Stimulated activated CD8-positive, alpha-beta memory T cell treated with anti-CD3 and anti-CD28 coated beads, Interleukin-4, amount 100 ng/mL, for 48 hours (primary cell): ENCODE measurements at places on chromosomes 12 and 14.

DNA sequence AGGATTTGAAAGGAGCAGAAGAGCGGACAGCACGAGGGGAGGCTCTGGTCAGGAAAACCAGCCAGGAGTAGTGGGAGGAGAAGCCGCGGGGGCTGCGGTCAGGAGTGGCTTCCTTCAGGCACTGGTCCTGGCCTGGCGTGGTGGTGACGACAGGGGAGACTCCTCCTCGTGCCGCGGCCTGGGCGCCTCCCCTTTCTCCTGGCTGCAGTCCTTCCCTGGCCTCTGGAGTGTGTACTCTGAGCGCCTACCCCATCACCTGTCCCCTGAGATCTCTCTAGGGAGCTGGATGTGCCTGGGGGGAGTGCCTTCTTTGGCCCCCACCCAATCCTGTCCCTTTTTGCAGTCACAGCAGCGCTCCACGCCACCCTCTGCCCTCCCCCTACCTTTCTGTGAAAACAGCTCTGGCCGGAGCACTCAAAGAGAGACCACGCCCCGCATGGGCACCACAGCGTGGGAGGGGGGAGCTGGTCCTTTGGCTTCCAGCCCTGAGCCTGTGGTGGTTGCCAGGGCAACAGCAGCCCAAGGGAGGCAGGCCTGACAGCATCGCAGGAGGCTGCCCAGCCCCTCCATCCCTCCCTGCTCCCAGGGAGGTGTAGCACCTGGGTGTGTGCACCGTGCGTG lies 125.9 kb downstream of the CALM1 start:
- DNase-seq: peak; percentile 27

DNA sequence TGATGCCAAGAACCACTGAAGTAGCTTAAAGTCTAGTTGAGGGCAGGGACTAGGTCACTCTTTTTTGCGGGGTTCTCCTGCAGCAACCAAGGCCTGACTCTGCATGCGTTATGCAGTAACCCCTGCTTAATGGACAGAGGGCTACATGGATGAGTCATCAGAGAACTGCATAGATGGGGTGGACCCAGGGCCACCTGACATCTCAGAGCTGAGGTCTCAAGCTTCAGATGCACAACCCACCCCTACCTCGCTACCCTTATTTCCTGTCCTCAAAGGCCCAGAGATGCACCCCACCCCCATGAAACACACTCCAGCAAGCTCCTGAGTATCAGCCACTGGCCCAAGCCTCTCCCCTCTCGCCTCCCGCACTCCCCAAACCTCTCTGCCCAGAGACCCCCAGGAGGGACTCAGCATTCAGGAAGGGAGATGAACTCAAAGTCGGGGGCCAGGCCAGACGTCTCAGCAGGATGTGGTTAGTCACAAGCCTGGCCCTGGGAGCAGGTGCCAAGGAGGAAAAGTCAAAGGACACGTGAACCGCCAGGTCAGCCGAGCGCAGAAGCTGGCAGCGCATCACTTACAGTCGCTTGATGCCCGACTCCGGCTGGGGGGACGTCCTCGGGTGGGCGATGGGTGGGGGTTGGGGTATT lies 25.8 kb downstream of the SNRNP35 start:
- no peak for DNase-seq

DNA sequence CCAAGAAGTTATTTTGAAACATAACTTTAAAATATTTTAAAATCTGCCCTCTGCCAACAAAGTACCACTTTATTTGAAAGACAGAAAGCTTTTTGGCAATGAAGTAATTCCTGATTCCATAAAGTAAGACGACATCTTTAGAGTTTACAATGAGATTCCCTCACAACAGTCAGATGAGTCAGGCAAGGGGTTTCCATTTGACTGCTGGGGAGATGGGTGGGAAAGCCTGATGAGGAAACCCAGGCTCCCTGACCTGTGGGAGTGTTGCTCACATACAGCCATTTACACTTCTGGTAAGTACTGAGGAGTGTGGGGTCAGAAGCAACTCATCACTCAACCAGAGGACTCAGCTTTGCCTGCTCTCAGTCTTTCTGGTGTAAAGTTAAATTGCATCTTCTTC lies 10.2 kb downstream of the KITLG start:
- DNase-seq: no peak

DNA sequence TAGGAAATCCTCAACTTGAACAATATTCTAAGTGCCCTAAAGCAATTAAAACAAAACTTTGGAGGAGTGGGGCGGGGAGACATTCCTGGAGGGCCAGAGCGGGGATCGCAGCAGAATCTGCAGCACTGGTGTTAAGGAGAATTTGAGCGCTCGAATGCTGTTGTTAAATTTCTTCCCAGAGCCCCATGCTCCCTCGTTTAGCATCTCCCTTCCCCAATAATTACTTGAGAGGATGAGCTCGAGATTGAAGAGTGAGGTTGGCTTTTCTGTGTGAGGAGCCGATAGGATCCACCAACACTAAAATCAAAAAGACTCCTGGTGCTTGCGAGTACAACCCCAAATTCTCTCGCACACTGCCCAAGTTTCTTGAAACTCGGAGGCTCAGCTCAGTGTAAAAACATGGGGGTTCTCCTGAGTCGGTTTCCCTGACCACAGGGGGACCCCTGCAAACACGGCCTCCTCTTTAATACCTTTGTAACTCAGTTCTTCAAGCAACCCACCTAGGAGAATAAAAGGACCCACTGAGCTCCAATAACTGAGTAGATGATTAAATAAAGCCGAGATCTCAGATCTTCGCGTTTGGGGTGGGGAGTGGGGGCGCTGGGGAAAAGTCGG lies 10.2 kb upstream of the FOXG1 start:
- DNase-seq: no peak

DNA sequence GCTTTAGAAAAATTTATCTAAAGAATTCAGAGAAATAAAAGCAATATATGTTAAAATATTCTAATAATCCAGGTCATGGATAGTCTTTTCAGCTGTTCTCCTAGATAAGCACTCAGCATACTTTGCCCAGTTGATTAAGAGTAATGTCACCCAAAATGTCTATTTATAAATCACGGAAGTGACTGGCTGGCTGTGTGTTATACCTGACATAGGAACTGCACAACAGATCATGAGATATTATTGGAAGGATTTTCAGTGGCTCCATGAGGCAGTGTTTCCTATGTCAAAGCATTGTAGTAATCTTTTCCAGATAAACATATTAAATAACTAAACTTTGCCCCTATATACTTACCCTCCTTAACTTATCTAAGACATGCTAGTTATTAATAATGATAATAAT lies 128.8 kb downstream of the ITPR2 start:
- DNase-seq: no peak

DNA sequence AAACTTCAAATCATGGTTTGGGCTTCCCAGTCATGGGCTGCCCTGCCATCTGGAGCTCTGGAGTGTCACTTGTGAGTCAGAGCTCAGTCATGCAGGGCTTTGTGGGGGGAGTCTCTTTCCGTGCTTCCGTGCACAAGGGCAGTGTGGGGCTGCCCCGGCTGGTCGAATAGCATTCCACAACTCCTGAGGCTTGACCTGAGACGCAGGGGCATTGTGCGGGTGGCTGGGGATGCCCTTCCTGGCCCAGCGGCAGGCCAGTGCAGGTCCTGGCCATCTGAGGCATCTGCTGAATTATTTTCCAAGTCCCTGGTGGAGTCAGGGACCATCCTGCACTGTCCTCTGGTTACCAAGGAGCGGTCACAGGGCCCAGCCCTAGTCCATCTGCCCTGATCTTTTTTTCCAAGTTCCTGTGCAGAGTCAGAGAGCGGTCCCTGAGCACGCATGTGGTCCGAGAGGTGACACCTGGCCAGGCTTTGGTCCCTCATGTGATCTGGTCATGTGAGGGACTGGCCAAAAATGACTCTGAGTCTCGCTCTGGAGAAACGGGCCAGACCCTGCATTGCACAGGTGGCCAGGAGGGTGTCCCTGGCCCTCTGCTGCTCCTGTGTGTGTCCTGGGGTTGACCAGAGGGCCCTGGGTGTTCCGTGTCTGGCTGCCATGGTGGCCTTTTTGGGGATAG lies 167.0 kb upstream of the ALG10B start:
- DNase-seq: no peak

DNA sequence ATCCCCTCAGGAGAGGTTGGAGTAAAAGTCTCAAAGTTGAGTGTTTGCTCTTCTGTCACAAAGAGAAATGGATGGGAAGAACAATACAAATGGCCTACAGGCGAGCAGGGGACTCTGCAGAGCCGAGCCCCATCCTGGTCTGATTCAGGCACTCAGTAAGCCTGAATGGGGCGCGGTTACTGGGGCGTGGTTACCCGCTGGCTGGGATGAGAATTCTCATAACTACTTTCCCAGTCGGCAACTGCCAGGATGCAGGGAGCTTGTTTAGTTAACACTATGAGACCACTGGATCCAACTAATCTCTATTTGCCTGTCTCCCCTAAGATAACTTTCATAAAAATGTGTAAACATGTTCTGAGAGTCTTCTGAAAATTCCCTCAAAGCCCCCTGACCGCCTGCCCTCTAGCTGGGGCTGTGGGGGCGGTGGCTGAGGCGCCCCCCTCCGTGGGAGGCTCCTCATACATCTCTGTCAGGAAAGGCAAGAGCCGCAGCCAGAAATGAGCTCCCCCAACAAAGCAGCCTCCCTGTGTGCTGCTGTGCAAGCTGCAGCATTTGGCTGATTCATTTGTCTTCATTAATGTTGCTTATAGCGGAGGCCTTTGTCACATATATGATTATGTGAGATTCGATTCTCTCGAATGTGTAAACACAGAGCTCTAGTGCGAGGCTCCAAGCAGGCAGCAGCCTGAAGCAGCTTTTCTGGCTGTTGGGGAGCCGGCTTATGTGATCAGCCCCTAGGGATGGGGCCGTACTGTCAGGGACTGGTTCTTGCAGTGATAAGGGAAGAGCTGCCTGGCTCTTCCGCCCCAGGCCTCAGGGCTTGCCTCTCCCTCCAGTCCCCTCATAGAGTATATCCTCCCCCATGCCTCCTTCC lies 126.1 kb upstream of the ARHGAP5 start:
- no peak for DNase-seq

DNA sequence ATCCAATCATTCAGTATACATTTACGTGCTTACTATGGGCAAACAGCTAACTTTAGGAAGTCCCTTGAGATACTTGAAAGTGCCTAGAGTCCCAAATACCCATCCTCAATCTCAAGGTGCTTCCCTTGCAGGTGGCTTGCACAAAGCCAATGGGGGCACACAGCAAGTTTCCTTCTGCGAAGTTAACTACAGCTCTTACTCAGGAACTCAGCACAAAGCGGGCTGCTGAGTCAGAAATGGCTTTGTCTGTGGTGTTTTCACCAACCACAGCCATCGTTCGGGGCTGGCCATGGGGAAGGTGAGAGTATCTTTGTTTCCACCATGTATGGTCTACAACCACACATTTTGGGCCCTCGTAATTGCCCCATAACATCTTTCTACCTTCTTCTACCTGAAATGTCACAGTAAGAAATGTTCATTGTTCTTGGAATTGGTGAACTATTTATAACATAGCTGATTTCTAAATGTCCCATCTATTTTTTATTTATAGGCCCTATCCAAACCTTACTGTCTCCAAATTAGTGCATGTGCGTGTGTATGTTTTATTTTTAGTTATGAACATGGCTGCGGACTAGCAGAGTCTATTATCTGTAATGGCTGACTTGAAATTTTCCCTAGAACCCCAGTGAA lies 13.9 kb downstream of the MFAP5 start:
- DNase-seq: peak; percentile 85

GRCh38 chr14:92645841-92646478 lies 102.5 kb downstream of the LGMN start:
- DNase-seq: no peak

DNA sequence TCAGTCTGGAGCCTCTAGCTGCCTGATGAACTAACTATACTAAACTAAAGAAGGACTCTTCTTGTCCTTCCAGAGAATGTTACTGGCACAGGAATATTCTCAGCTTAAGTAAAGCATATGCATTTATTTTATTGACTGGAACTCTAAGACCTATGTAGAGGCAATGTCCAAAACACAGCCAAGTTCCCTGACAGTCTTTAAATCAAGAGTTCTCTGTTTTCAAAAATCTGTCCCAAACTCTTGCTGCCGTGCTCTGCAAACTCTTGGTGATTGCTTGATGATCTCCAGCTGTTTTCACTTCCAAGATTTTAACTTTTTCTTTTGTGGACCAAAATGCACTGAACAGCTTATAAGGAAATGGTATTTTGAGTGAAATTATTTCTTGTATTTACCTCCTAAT lies 67.5 kb upstream of the DAAM1 start:
- DNase-seq: no peak

DNA sequence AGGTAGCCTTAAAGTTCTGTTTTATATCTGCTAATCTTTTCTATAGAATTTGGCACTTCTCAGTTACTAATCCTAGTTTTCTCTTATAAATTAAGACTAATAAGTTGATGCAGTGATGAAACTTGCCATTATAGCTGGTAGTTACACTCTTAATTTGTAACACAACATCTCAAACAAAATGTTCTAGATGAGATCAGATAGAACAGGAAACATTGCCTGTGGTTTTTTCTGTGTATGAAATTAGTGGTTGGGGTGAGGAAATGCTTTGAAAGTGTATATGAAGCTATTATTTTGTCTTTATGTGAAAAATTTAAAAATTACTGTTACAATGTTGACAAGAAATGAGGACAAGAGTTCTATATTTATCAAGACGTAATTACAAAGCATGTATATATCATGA lies 91.9 kb downstream of the PCNX1 start:
- no peak for DNase-seq

- no peak for DNase-seq
These were observed 3.7 kb downstream of the CFAP54 start for GRCh38 chr12:96493106-96493505.

DNA sequence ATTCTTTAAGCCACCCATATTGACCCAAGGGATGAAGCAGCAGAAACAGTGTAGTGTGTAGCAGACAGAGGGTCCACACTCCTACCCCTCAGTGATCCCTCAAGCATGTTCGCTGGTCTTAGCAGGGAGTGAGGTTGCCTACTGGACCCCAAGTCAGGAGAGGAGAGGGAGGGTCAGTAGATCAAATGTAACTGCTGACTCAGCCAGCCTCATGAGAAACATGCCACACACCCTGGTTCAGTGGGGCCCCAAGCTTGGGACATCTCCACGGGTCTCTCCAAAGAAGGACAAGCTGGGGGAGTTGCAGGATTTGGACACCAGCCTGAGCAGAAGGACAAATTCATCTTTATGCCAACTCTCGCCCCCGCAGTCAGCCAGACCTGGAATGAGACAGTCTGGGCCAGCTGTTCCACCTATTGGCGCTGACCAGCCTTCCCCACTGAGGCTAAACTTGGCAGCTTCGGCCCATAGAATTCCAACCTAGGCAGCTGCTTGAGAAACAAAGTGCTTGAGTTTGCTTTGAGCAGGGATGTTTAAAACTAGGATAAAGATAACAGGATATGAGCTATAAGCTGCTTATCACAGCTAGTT lies 66.0 kb upstream of the ACTN1 start:
- DNase-seq: no peak

GRCh38 chr12:132422381-132423043 lies 67.4 kb upstream of the FBRSL1 start:
- DNase-seq: no peak

DNA sequence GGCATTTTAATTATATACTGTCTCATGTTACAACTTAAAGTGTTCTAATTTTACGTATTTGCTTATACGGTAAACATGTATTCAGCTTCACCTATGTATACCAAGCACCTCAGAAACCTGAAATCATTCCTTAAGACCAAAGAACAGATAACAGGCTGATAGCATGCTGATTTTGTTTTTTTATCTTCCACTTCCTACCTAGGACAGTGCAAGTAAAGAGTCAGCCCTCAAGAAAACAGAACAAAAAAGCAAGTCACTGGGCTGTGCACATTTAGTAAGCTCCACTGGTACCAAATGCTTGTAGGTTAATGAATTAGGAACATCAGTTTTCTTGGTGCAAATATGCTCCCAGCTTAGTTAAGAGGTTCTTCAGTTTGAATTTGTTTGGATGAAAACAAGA lies 611.3 kb downstream of the VRK1 start:
- no peak for DNase-seq

GRCh38 chr12:124688356-124688992 lies 121.1 kb upstream of the NCOR2 start:
- DNase-seq: no peak

- no peak for DNase-seq
These were observed 24.5 kb upstream of the HECTD1 start for GRCh38 chr14:31232081-31232480.
